ENCODE measurements at places on chromosomes 6 and 20.

DNA sequence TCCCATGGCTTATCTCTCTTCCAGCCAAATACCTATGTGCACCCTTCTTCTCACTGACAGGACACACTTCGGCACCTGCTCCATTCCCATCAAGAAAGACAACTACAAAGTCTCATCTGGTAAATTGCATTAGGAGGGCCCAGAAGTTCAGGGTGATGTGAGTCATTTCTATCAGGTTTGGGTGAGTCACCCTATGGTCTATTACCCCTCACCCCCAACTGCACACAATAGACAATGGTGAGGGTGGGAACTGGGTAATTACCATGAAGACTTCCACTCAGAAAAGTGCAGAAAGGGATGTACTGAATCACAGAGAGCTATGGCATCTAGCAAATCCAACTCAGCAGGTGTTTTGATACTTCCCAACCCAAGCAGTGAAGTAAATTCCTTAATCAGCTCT lies 54.8 kb downstream of the OPN5 start:
- no peak for DNase-seq

DNA sequence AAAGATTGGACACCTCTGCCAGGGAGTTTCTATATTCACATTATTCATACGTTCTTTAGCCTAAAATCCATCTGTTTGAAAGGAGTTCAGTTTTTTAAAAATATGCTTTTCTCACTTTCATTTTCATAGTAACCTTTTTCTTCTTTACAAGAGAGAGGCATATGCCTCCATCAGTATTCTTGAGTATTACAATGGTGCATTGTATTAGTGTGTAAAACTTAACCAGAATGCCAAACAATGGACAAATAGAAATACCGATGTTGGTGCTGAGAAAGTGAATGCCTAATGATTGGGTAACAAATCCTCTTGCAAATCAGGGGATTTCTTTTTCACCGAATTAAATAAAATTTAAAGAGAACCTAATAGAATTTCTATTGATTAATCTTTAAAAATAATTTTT lies 163.2 kb upstream of the LAMA2 start:
- DNase-seq = no peak

- no peak for DNase-seq
These were observed 54.1 kb upstream of the PTPRT start for GRCh38 chr20:43243672-43244269.

DNA sequence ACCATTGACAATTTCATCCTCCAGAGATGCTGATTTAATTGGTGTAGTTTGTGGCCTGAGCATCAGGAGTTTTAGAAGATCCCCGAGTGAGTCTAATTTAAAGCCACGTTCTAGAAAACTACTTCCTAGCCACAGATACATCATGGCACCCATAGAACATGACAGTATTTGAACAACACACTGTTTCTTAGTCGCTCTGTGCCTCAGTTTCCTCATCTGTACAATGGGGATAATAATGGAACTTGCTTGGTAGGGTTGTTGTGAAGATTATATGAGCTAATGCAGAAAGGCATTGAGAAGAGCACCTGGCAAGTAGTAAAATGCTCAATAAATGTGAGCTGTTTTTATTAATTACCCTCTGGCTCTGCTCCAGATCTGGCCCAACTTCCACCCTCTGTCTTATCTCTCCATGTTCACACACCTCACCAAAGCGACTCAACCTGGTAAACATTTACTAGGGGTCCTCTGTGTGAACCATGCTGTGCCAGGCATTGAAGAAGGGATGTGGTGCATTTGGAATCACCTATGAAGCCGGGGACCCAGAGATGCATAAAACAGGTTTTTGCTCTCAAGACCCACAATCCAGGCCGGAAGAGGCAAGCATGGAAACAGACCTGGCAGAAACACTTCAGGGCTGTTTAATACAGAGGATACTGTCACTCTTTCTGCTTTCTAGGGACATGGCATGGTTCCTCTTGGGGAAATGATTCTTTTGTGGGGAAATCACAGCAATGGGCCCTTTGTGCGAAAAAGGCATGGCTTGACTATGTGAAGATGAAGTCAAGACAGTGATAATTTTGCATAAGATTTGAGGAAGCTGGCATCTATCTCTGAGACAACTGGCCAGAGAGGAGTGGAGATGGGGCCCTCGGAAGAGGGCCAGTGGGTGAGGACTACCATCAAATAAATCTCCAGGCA lies 16.2 kb upstream of the MRPS18A start:
- no peak for DNase-seq

GRCh38 chr6:47743744-47744143 lies 38.1 kb upstream of the OPN5 start:
- peak; percentile 33 for DNase-seq

DNA sequence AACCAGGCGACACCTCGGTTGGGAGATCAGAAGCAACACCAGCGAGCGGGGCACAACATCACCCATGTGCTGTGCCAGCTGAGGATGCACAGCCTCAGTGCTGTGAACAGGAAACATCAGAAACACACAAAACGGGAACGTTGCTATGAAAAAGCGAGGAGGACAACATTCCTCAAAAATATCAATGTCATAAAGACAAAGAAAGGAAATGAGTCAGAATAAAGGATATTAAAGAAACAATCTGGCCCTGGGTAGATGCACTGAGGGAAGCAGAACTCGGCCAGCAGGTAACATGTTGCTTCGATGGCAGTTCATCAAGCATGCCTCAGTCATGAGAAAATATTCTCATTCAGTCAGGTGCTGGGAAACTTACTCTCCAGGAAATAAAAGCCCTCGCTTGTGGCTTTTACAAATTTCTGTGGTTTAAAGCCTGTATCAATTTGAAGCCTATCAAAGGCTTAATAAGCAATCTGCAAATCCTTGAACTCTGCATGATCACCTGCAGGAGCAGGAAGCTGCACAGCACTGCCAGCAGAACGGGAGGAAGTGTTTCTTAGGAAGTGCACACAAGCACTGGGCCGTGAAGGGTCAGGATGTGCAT lies 77.5 kb downstream of the GINS1 start:
- DNase-seq = no peak

DNA sequence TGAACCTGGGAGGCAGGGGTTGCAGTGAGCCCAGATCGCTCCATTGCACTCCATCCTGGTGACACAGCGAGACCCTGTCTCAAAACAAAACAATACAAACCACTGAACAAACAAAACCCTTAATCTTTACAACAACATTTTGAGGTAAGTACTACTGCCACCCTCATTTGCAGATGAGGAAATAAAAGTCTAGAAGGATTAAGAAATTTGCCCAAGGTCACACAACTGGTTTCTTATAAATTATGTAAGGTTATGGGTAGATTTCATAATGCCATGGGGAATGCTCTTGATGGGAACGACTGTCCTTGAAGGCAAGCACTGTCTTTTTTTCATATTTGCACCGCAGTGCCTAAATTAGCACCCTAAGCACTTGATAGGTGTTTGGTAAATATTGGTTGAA lies 13.8 kb upstream of the B4GALT5 start:
- DNase-seq = no peak

DNA sequence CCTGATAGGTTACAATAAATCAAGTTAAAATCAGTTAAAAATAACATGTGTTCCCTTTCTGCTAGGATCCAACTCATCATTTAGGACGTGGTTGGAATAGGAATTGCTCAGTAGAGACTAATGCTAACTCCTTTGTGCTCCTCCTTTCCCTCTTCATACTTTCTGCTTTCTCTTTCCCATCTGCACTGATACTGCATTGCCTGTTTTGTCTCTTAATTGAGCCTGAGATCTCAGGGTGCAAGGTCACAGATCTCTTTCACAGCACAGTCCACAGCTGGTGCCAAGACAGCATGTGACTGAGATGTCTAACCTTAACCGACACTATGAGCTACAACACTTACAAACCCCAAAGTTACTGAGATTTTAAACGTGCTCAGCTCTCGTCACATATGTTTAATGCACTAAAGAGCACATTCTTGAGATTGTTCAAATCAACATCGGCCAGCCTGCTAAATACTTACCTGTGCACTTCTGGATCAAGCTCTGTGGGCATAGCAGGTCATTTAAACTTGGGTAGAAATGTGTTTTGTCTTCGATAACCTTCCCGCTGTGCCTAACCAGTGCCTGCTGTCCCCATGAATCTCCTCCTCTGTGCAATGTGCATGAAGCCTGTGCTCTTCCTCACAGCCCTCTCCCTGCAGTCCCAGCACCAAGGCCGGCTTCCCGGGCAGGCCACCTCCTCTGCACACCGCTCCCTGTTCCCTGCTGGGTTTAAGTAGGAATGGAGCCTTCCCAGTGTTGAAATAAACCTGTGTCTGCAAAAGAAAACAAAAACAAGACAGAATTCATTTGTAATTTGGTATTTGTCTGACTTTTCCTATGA lies 39.6 kb upstream of the AFDN start:
- DNase-seq = no peak

DNA sequence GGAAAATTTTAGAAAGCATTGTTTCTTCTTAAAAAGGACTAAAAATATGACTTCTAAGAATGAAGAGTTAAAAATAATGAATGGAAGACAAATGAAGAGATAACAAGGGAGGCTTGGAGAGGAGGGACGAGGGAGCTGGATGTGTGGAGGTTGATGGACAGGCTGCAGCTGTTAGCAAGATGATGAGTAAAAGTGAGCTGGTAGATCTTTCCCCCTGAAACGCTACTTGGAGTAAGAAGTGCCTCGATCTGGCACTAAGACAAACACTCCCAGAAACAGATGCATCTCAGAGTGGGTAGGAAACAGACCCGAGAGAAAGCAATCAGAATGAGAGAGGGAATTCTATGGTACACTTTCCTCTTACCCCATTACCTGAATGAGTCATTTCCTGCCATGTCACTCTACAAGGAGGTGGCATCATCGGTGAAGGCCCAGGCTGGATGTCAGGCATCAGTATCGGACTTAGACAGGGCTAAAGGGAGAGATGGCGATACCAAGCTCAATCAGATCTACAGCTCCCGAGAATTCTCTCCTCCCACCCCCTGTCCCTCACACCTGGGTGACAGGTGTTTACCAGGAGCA lies 154.1 kb upstream of the BMP2 start:
- DNase-seq = no peak

- no peak for DNase-seq
These were observed 154.9 kb upstream of the MLN start for GRCh38 chr6:33958526-33959328.

GRCh38 chr20:38892091-38892981 lies 33.9 kb upstream of the FAM83D start:
- no peak for DNase-seq

GRCh38 chr6:77332915-77333623 lies 130.2 kb downstream of the HTR1B start:
- no peak for DNase-seq

- peak; percentile 38 for DNase-seq
These were observed 44.1 kb downstream of the RALY start for GRCh38 chr20:34037767-34038166.

- DNase-seq = peak; percentile 43
These were observed 12.2 kb upstream of the SLC17A2 start for GRCh38 chr6:25942561-25943147.

DNA sequence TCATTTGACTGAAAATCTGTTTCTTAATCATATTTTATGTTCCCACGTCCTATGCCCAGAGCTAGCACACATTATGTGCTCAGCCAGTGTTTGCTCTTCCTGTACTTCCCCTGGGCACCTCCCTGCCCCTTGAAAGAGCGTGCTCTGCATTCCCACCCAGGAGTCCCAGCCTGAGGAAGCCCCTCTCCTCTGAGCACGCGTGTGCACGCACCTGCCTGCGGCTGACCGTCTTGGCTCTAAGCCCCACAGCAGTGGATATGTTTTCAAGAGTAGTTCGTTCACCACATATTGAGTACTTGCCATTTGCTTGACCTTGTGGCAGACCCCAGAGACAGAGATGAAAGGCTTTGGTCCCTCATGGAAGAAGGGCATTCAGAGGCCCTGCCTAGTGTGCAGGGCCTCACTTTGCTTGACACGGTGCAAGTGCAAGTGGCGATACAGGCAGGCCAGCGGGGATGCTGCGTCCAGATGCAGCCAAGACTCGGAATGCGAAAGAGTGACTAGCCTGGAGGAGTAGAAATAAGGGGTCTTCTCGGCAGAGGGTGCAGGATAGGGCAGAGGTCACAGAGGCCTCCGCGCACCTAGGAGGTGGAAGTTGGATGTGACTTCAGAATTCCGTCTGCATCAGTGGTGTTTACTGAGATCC lies 14.1 kb downstream of the SYNDIG1 start:
- DNase-seq = no peak

- DNase-seq = no peak
These were observed 24.5 kb downstream of the CLIC5 start for GRCh38 chr6:45991189-45991588.

All from fibroblast of the conjunctiva (primary cell).